Activated CD4-positive, alpha-beta T cell treated with anti-CD3 and anti-CD28 coated beads for 1 hour (primary cell): ENCODE measurements at places on chromosomes 7 and 10.

GRCh38 chr7:137625197-137625596 is 221.6 kb downstream of the DGKI start:
- DNase-seq = no peak

DNA sequence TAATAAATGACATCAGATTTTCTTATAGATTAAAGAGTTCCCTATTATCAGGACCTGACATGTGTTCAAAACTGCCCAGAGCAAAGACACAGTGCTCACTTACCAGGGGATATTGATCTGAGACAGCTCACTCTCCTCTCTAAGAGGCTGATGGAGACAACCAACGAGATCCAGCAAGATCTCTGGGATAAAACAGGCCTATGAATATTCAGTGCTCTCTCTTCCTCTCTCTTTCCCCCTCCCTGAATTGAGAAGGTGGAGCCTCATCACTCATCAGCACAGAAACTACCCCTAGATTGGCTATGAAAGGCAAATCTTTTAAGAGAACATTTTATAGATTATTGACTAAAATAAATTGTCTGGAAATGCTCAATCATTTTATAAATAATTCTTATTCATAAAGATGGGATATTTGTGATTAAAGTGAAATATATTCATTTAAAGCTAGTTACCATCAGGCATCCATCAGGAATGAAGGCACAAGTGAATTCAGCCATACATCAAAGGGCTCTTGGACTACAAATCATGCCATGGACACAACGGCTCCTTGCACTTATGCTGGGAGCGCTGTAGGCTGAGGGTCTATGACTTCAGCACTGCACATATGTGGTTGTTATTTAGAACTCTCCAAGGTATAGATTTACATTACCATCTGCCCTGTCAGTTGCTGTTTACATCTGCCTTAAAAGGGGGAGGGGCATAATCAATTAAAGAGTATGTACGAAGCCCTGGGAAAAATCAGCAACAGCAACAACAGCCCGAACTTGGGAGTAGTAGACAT is 3.4 kb upstream of the PPP1R17 start:
- DNase-seq = no peak

GRCh38 chr10:124820121-124820520 is 18.5 kb downstream of the ABRAXAS2 start:
- no peak for DNase-seq

DNA sequence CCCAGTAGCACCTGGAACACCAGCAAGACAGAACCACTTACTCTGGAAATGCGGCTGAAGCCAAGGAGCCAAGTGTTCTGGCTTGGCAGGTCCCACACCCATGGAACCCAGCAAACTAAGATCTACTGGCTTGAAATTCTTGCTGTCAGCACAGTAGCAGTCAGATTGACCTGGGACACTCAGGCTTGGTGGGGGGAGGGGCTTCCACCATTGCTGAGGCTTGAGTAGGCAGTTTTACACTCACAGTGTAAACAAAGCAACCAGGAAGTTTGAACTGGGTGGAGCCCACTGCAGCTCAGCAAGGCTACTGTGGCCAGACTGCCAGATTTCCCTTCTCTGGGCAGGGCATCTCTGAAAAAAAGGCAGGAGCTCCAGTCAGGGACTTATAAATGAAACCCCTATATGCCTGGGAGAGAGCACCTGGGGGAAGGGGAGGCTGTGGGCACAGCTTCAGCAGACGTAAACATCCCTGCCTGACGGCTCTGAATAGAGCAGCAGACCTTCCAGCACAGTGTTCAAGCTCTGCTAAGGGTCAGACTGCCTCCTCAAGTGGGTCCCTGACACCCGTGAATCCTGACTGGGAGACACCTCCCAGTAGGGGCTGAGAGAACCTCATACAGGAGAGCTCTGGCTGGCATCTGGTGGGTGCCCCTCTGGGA is 121.2 kb downstream of the MTERF1 start:
- no peak for DNase-seq
